Vagina (tissue), 2 donors: ENCODE measurements at places on chromosomes 4 and X.

GRCh38 chrX:928606-929005, 283.8 kb downstream of the CRLF2 start:
- DNase-seq: peak; percentile 25

- DNase-seq: no peak
Observed at GRCh38 chr4:171561419-171561818, 251.8 kb upstream of the GALNTL6 start.

GRCh38 chr4:10521424-10521823, 64.2 kb upstream of the ZNF518B start:
- no peak for DNase-seq

- no peak for DNase-seq
Observed at GRCh38 chr4:67894659-67895058, 10.9 kb upstream of the TMPRSS11D start.

DNA sequence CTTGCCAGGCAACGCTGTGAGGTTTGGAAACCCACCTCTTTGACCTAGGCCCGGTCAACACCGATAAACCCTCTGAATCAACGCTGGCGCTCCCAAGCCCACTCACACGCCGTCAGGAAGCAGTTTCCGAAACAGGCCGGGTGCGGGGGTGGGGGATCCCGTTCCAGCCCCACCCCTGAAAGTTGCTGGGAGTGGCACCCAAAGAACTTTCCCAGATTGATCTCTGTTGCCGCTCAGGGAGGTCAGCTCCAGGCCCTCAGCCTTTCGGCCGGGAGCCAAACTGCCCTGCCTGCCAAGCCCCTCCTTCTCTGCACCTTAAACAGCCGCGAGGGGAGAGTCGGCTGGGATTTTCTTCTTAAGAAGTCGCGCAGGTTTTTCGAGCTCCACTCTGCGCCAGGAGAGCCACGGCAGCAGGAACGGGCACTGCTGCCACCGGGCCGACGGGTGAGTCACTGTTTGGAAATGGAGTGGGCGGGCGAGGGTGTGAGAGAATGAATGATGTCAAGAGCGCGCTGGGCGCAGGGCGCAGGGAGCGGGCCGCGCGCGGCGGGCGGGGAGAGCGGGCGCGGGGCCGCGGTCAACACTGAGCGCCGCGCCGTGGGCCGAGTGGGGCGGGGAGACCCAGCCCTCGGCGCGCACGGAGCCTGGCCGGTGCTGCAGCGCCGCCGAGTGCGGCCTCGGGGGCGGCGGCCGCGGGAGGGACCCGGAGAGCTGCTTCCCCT, at the start of gene SGMS2:
Gene SGMS2, plus strand, starts transcription at position 583 of the 722 bp plus-strand sequence. CDS start 70,622 bp downstream, outside the sequence.
- peak; percentile 92 for DNase-seq

DNA sequence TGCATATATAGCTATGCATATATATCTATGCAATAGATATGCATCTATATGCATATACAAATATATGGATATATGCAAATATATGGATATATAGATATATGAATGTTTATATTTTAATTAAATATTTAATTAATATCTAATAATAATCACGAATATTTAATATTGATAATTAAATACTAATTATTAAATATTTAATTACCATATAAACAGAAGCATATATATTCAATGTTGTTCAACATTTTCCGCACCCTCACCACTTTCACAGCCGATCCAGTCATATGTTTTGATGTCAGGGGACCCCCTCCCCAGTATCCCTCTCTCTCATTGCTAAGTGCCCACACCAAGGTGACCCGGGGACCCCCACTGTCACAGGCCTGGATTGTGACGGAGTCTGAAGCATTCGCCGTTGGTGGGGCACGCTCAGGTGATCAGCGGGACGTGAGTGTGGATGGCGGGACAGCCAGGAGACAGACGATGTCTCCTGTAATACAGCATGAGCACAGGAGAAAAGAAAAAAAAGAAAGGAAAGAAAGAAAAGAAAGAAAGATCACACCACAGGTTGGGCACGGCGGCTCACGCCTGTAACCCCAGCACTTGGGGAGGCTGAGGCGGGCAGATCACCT, 199.7 kb downstream of the CRLF2 start:
- DNase-seq: no peak

DNA sequence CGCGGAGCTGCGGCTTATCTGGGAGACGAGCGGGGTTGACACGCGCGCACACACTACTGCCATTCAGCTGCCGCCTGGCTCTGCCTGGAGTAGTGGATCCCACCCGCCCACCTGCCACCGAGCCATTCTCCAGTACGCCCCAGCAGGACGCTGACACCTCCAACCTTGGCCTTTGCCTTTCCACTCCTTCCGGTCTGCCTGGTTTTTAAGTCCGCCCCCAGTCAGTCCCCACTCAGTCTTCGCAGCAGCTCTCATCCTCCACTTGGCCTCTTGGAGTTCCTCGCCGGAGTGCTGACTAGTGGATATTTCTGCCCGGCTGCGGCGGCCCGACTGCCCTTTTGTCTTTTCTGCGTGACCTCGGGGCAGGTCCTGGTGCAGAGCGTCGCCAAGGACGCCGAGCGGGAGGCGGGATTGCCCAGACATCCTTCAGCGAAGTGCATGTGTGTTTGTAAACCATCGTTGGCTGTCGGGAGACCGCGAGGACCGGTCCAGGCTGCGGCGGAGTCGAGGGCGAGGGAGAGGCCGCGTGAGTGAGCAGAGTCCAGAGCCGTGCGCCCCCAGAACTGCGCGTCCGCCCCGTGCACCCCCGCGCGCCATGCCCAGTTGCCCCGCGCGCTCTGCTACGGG, 1.1 kb downstream of the SLIT2 start:
- peak; percentile 87 for DNase-seq

DNA sequence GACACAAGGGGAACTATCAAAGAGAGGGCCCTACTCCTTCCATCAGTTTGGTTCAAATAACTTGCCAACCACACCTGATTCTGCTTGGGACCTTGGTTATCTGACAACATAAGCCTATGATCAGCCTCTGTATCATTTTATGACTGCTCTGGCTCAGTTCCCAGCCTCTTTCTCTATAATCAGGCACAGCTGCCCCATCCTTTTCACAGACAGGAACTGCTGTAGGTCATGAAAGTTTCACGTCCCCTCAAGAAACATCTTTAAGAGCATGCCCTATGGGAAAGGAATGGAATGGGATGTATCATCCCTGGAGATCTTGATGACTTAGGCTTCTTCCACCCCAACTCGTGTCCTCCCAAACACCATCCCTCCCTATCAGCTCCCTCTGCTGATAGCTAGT, 243.4 kb downstream of the AR start:
- no peak for DNase-seq

- DNase-seq: no peak
Observed at GRCh38 chr4:71732706-71733105, 51.2 kb downstream of the GC start.

DNA sequence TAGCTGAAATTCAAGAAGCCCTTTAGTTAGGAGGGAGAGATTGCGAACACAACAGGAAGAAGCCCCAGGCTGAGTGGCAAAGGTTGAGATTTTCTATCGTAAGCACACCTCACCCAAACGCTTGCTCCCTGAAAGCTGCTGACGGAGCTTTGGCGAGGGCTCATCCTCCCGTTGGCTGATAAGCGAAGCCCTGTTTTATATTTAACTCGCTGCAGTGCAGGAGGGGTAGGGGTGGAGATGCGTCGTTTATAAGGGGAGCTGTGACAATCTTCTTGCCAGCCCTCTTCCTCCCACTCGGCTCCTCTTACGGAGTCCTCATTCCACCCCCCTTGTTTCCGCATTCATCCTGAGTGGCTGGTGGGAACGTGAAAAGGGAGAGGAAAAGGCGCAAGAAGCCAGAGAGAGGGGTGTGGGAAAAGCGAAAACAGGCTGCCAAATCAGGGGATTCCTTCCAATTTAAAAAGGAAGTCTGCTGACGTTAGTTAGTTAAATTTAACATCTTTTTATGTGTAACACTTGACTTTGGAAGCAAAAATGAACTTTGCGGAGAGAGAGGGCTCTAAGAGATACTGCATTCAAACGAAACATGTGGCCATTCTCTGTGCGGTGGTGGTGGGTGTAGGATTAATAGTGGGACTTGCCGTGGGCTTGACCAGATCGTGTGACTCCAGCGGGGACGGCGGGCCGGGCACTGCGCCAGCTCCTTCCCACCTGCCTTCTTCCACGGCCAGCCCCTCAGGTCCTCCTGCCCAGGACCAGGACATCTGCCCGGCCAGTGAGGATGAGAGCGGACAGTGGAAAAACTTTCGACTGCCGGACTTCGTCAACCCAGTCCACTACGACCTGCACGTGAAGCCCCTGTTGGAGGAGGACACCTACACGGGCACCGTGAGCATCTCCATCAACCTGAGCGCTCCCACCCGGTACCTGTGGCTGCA, at the start of gene ENPEP:
Gene ENPEP, plus strand, starts transcription at position 275 of the 938 bp plus-strand sequence. Its CDS starts 260 bp downstream, at position 535.
- DNase-seq: no peak
